ENCODE measurements at places on chromosomes 11 and 22.

- DNase-seq, result no peak
These were observed 48.4 kb downstream of the CDKN1C start for GRCh38 chr11:2837096-2837601.

DNA sequence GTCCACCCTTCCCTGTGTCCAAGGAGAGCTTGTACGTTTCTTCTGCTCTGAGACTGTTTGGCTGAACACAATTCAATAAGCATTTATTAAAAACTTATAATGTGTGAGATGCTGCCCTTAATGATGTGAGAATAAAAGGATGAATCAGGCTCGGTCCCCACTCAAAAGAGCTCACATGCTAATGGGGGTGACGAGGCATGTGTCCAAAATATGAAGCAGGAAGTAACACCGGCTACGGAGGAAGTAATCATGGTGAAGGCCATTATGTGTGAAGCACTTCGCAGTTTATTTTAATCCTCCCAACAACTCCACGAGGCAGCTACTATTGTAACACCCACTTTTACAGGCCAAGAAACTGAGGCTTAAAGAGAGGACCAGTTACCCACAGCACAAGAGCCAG is 3.4 kb upstream of the RASD2 start:
- DNase-seq, result no peak

DNA sequence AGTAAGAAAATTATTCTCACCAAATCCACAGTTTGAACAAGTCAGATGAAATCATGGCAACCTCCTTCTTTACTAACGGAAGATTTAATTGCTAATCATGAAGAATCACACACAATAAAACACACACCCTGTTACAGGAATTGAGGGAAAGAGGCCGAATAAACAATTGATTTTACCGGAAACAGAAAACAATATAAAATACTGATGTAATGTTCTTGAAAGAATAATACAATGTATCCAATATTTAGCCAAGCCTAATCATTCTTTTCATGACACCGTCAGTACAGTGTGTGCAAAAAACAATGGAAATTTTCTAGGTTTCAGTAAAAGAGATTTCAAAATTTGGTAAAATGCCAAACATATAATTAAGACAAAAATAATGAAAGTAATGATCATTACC is 23.4 kb downstream of the ASRGL1 start:
- no peak for DNase-seq

DNA sequence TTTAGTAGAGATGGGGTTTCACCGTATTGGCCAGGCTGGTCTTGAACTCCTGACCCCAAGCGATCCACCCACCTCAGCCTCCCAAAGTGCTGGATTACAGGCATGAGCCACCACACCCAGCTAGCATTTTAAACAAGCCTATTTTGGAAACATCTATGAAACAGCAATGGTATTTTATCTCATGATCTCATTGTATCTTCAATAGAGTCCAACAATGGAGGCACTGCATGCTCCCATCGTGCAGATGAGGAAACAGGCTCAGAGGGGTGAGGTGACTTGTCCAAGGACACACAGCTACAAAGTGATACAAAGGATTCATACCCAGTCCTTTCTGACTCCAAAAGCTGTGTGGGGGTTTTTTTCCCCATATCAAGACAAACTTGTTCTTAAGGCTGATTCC is 39.0 kb upstream of the RTL6 start:
- no peak for DNase-seq

GRCh38 chr11:35334385-35335090 is 84.8 kb downstream of the SLC1A2 start:
- no peak for DNase-seq

- DNase-seq, result no peak
These were observed 2.1 kb downstream of the KMT2A start for GRCh38 chr11:118438314-118438931.

GRCh38 chr11:134509381-134510232 is 97.6 kb upstream of the B3GAT1 start:
- no peak for DNase-seq

GRCh38 chr22:24521791-24522245 is 26.7 kb downstream of the UPB1 start:
- no peak for DNase-seq

DNA sequence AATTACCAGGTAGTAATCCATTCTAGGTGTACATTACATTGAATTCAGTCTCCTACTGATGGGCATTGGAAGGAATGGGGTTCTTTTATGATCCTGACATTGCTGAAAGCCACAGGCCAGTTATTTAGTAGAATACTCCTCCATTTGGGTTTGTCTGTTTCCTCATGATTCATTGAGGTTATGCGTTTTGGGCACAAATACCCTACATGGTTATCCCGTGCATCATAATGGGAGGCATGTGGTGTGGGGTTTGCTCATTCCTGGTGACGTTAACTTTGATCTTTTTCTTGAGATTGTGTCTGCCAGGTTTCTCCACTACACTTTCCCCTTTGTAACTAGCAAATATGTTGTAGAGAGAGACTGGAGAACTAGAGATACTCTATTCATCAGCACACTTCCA is 5.5 kb downstream of the FOLR3 start:
- no peak for DNase-seq

DNA sequence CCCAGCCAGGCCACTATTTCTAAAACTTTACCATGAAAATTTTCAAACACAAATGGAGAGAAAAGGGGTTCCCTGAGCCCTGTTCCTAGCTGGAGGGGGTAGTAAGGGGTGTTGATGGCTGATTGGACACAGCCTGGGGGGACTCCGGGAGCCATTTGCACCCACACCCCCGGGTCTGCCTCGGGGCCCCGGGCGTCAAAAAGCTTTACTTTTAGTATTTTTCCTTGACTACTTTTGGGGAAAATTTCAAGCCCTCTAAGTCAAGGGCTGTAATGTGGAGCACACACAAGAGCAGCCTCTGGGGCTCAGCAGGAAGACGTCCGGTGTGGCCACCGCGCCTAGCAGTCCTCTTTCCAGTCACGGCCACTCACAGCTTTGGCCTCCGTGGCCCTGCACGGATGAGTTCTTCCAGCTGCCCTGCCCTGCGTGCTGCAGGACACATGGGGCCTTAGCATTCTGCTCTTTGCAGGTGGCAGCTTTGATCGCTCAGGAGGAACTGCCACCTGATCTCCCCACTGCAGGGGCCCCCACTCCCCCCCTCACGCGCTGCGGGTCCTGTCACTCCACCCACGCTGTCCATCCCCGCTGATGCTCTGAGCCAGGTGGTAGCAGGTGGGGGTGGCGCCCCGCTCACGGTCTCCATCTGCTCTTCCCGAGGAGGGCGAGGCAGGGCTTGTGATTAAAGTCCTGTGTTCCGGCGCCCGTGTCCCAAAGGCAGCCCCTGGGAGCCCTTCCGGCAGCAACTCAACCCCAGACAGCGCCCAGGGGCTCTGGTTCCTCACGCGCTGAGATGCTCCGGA is 14.4 kb downstream of the RNH1 start:
- no peak for DNase-seq

- DNase-seq, result no peak
These were observed at the start of gene MMP8 for GRCh38 chr11:102724904-102725500. MMP8 (minus strand) TSS chr11:102724954; CDS start chr11:102724855, 99 bp downstream.

DNA sequence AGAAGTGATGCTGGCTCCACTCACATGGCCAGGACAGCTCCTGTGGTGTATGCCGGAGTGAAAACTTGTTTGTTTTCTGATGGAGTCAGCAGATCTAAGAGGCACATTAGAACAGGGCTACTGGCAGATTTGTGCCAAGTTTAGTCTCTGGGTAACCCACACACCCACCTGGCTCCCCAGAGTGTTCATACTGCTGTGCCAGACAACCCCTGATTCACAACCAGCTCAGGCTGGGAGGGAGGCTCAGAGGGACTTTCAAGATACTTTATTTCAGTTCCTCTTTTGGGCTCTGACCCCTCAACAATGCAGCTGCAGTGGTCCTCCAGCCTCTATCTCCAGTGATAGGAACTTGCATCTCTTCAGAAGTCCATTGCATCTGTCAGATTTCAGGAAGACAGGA is 8.5 kb downstream of the NTM start:
- DNase-seq, result no peak

- DNase-seq, result no peak
These were observed 890.5 kb upstream of the ANO3 start for GRCh38 chr11:25441421-25441820.

DNA sequence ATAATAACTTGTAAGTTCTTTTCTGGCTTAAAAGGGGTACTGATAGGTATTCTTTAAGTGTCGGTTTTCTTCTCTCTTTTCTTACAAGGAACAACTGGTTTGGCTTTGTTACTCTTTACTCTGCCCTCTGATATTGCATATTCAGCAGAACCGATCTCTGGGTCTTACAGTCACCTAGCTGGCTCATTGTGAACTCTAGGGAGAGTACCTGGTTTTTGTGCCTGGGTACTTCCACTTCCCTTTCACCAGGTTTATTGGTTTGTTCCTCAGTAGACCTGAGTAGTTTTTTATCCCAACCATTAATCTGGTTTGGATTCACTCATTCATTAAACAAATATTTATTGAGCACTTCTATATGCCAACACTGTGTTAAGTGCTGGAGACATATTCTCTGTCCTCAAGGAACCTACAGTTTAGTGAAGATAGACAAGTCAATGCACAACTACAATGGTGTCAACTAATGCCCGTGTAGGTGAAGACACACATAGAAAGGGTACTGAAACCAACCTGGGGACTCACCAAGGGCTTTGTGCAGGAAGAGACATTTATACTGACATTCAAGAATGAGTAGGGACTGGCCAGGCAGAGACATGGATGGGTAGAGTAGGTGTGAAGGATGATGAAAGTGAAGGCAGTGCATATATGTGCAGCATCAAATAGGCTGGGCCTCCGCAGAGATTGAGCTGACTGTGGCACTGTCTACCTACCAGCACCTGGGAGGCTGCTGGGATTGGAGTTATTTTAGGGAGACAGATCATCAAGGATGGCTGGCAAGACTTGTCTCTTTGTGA is 348.8 kb upstream of the C11orf87 start:
- DNase-seq, result no peak

GRCh38 chr11:94504689-94505293 is 7.5 kb upstream of the C11orf97 start:
- no peak for DNase-seq

DNA sequence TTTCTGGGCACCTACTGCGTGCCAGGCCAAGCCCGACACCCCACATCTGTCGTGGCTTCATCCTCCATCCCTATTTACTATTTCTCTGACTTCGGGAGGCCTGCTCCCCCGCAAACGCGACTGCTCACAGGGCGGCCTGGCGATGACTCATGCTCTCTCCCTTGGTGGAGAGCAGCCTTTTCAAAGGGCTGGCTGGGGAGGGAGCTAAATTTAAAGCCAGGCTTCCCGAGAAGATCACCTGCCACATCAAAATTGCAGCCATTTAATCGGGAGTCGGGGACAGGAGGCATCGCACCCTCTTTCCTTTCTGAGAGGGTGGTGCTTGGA is 24.9 kb upstream of the SHISAL1 start:
- DNase-seq, result no peak

- DNase-seq, result no peak
These were observed 11.6 kb upstream of the CHADL start for GRCh38 chr22:41252365-41252764.

DNA sequence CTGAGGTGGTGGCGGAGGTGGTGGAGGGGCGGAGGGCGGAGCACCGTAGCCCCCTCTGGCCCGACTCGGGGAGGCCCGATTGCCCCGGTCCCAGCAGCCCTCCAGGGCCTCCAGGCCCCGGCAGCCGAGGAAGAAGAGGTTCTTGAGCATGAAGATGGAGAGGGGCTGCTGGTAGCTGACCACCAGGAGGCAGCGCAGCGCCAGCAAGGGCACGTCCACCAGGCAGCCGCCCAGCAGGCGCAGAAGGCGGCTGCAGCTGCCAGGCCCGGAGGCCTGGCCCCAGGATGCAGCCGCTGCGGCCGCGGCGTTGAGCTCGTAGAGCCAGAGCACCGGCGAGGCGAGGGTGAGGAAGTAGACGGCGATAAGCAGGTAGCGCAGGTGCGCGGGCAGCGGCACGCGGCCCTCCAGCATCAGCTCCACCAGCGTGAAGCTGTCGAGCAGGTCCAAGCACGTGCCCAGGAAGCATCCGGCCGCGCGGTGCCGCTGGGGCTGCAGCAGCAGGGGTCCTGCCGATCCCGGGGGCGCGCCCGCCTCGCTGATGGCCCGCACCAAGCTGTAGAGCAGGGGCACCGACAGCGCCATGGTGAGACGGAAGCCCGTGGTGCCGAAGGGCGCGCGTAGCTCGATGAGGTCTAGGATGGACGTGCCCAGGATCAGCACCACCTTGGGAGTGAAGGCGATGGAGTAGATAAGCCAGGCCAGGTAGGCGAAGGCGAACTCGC is 1.5 kb downstream of the TMEM121B start:
- no peak for DNase-seq

DNA sequence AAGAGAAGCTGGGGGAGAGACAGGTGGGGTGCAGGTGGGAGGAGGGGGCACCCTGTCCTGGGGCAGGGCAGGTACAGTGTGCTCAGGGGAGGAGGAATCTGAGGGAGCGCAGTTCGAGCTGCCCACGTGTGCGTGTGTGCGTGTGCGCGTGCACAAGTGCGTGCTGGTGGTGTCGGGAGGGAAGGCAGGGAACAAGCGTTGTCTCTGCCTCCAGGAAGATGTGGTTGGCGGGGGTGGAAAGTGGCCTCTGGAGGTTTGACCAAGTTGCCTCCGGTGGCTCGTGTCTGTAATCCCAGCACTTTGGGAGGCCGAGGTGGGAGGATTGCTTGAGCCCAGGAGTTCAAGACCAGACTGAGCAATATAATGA is 49.9 kb upstream of the THY1 start:
- no peak for DNase-seq

DNA sequence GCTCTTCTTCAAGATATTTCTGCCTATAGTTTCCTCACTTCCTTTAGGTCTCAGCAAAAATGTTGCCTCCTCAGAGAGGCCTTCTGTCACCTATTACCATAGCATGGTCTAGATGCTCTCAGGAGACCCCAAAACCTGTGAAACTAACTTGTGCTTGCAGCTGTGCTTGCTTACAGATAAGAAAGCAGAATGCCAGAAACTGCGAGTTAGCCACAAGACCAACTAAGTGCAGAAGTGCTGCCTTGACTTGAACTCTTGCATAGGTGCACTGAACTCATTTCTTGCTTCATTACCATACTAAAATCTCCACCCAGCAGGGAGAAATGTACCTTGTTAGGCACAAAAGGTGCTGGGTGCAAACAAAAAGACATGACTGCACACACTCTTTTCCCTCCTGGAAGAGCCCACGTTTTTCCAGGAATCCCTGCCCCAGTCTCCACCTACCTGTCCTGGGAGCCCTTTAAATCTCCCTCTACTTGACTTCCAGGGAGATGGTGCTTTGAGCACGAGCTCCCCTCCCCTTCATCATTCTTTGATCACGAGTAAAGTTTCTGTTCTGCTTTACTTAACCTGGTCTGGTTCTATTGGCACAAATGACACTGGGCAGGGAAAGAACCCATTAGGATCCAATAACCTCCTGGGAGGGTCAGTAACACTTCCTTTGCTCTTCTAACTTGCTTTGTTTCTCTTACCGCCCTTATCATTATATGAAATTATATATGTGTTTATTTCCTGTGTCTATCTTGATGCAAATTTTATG is 137.7 kb upstream of the DDI1 start:
- no peak for DNase-seq

DNA sequence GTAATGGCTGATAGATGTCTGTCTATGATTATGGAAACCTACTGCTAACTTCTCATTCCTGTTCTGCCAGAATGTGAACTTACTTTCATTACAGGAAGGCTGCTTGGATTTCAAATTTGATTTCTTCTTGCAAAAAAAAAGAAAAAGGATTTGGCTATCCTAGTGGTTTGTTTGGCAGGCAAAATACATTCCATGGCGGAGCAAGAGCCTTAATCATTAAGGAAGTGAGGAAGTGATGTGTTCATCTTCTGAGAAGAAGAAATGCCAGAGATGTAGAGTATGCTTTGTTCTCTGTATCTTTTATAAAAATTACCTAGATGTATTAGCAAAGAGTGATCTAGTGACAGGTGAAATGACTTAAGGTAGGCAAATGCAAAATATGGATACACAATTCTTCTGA is 356.3 kb downstream of the SOX6 start:
- no peak for DNase-seq

GRCh38 chr22:17105143-17106129 is 15.7 kb downstream of the TMEM121B start:
- no peak for DNase-seq
